ENCODE measurements at places on chromosomes 12 and 14. TPM values are rescaled to one million over a fixed set of nuclear protein-coding genes. Genes with fewer than 3 reads are reported as not detected.

DNA sequence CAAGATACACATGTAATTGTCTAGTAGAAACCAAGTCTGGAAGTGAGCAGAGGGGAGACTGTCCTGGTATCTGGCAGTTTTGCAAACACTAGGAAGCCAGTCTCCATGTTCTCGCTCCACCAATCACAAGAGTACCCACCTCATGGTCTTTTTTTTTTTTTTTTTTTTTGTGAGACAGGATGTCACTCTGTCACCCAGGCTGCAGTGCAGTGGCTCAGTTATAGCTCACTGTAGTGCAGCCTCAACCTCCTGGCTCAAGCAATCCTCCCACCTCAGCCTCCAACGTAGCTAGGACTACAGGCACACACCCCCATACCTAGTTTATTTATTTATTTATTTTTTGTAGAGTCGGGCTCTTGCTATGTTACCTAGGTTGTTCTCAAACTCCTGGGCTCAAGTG is 189.2 kb downstream of the EFCAB11 start:
- no peaks in the 10 kb centered on the region for H3K36me3 ChIP-seq
- no peak overlapping the region for H3K4me3 ChIP-seq
- no peak overlapping the region for H3K27ac ChIP-seq
- H3K27me3 ChIP-seq = no peaks in the 10 kb centered on the region
- DNase-seq = no peak

- no peak overlapping the region for H3K27ac ChIP-seq
- peaks cover 6% of the 10 kb centered on the region for H3K4me1 ChIP-seq
- no peak for DNase-seq
- H3K4me3 ChIP-seq = no peak overlapping the region
- H3K36me3 ChIP-seq = no peaks in the 10 kb centered on the region
- no peaks in the 10 kb centered on the region for H3K27me3 ChIP-seq
Observed at GRCh38 chr12:1907652-1908611, 10.5 kb downstream of the CACNA2D4 start.

DNA sequence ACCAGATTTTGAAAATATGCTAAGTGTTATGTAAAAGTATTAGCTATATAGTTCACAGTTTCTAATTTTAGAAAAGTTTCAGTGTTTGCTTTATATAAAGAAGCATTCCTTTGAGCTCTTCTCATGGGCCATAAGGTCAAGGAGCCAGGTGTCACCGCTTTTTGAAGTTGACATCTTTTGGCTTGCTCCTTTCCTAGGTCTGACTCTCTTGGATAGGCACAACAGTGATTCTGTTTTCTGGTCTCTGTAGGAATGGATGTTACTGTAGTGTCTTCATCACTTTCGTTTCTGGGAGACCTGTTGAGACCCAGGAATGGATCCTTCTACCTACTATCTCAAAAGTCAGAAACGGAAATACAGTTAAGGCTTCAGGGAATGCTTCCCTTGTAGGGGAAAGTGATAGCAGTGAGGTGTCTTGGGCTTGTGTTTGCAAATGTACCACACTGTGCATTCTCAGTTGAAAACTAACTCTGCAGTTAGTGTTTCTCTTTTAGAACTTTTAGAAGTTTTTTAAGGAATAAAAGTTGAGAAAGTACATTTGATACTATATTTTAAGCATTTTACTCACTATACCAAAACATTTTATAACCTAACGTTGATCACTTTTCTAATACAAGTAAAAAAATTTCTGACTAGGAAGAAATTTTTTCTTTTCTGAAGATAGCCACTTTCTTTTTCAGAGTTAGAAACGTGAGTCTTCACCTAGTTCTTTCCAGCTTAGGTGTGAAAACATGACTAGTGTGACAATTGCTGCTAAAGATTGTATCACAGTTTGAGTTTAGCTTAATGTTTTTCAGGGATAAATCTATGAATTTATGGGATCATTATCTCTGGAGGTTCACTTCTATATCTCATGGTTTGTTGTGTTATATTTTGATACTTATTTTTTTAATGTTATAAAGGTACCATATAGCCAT is 20.8 kb downstream of the VRK1 start:
- no peaks in the 10 kb centered on the region for H3K4me1 ChIP-seq
- no peak overlapping the region for H3K27ac ChIP-seq
- no peak for DNase-seq
- no peaks in the 10 kb centered on the region for H3K36me3 ChIP-seq

GRCh38 chr12:51533799-51534198 is 57.2 kb upstream of the SCN8A start:
- DNase-seq = no peak
- H3K4me3 ChIP-seq = no peak overlapping the region
- peaks cover 3% of the 10 kb centered on the region for H3K27me3 ChIP-seq
- no peaks in the 10 kb centered on the region for H3K4me1 ChIP-seq

DNA sequence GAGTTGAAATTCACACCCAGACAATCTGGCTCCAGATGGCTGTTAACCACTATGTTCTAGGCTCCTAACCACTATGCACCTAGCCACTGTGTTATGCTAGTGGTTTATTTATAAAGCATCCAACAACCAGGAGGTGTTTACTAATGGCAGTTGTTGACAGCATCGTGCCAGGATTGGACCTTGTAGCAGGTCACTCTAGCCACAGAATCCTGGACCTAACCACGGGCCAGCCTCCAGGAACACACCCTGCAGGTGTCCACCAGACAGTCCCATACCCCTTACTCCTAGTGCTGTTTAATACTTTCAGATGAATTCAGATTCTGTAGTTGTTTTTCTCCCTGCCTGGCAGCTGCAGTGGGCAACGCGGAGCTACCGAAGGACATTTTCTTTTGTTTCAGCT is 109.4 kb upstream of the MYL2 start:
- no peaks in the 10 kb centered on the region for H3K4me1 ChIP-seq
- no peak for DNase-seq
- H3K36me3 ChIP-seq = no peaks in the 10 kb centered on the region
- H3K27ac ChIP-seq = no peak overlapping the region
- H3K27me3 ChIP-seq = peaks cover 96% of the 10 kb centered on the region
- H3K4me3 ChIP-seq = no peak overlapping the region

DNA sequence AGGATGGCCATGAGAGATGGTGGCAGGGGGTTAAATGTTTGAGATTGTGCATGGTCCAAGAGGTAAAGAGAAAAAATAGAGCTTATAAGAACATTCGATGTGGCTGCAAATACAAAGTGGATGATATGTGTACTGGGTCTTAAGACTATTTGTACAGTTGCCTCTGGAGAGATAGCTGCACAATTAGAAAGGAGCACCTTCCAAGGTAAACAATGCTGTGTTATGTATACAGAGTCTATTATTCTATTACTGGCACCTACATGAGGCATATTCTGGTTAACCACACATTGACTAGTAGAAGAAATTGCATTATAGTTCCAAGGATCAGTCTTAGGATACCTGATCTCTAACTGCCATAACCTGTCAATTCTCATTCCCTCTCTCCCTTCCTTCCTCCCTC is 238.0 kb upstream of the FOXN3 start:
- H3K36me3 ChIP-seq = no peaks in the 10 kb centered on the region
- no peak overlapping the region for H3K27ac ChIP-seq
- H3K27me3 ChIP-seq = no peaks in the 10 kb centered on the region
- DNase-seq = no peak

DNA sequence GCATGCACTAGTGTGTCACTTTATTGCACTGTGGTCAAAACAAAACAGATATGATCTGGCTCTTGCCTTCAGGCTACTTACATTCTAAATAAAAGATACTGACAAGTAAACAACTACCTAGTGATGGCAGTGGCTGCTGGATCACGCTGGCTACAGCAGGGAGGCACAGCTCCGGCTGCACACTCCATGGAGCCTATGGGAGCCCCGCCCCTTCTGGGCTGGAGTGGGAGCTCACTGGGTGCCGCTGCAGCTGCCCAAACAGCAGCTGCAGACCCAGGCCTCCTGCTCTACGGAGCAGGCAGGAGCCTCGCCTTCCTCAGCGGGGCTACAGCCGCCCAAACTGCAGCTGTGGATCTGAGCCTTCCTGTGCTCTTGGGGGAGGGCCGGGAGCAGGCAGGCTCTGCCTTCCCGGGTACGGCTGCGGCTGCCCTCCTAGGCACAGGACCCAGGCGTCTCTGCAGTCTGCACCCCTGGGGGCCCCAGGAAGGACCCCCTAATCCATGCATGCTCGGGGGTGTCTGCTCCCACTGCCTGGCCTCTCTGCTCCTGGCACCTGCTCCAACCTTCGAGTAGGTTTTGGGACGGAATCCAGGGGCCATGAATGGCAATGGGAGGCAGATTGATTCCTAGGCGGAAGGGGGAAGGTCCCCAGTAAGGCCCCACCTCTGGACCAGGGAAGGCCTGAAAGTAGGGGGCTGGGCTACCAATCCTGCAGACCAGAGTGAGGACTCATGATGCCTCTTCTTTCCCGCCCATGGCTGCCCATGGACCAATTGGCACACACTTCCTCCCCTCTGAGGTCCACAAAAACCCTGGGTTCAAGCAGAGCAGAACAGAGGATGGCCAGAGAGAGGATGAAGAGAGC is 253.1 kb downstream of the ANO6 start:
- no peak overlapping the region for H3K4me3 ChIP-seq
- DNase-seq = no peak
- no peak overlapping the region for H3K27ac ChIP-seq
- H3K4me1 ChIP-seq = no peaks in the 10 kb centered on the region
- H3K27me3 ChIP-seq = no peaks in the 10 kb centered on the region

- no peaks in the 10 kb centered on the region for H3K27me3 ChIP-seq
- H3K4me3 ChIP-seq = no peak overlapping the region
- H3K4me1 ChIP-seq = no peaks in the 10 kb centered on the region
- no peak overlapping the region for H3K27ac ChIP-seq
- DNase-seq = no peak
Observed at GRCh38 chr14:99391671-99392070, 89.0 kb downstream of the SETD3 start.

- DNase-seq = peak; percentile 90
- H3K27ac ChIP-seq = peak overlapping the region; percentile 64
- H3K27me3 ChIP-seq = no peaks in the 10 kb centered on the region
- peaks cover 12% of the 10 kb centered on the region for H3K4me1 ChIP-seq
- H3K36me3 ChIP-seq = no peaks in the 10 kb centered on the region
Observed at GRCh38 chr14:104746934-104747481, 5.9 kb upstream of the SIVA1 start.

DNA sequence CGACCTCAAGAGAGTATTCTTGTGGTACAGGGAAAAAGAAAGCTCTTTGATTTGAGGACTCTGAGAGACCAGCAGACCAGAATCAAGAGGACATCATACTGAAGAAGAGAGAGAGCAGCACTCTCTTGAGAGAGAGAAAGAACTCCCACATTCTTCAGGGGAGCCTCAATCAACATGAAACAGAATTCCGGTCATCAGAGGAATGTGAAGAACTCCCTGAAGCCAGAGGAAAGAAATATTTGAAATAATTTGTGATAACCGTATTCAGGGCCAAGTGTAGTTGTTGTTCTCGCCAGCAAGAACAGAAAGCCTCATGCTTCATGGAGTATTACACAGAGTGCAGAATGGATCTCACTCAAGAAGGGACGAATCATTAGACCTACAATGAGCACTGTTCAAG is 363.8 kb upstream of the TMEM132C start:
- no peaks in the 10 kb centered on the region for H3K27me3 ChIP-seq
- no peak for DNase-seq
- H3K36me3 ChIP-seq = no peaks in the 10 kb centered on the region
- H3K27ac ChIP-seq = no peak overlapping the region
- no peak overlapping the region for H3K4me3 ChIP-seq
- H3K4me1 ChIP-seq = peaks cover 11% of the 10 kb centered on the region

GRCh38 chr12:41474001-41474400 is 285.9 kb downstream of the PDZRN4 start:
- DNase-seq = no peak
- no peak overlapping the region for H3K27ac ChIP-seq
- no peaks in the 10 kb centered on the region for H3K27me3 ChIP-seq
- no peaks in the 10 kb centered on the region for H3K36me3 ChIP-seq
- no peaks in the 10 kb centered on the region for H3K4me1 ChIP-seq

DNA sequence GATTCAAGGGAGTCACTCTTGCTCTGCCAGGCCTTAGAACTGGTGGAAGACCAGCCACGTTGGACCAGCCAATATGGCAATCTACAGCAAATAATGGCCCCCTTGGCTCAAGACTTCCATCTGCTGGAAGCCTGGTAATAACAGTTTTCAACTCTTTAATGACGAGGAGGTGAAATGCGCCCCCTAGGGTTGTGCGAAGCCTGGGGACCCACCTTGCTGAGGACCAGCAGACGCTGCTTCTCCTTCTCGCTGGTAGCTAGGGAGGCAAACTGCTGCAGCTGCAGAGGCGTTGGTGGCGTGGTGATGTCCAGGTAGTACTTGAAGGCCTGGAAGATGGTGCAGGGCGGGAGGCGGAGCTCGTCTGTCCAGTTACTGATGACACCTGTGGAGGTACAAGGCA is 41.5 kb upstream of the FBXO21 start:
- H3K27me3 ChIP-seq = no peaks in the 10 kb centered on the region
- H3K4me3 ChIP-seq = no peak overlapping the region
- H3K4me1 ChIP-seq = no peaks in the 10 kb centered on the region
- no peak overlapping the region for H3K27ac ChIP-seq
- no peaks in the 10 kb centered on the region for H3K36me3 ChIP-seq

DNA sequence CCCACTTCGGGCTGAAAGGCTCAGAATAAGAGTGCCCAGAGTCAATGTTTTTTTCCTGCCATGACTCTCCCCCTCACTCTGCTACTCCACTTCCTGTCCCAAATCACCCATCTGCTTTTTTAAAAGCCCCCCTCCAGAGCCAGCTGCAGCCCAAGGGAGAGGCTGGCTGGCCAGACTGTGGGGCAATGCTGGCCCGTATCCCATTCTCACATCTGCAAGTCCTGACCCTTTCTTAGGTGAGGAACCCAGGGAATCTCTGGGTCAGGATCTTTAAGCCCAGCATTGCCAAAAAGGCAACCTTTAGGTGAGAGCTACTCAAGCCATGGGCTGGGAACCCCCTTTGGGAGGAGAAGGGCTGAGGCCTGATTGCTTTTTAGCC is 1.7 kb upstream of the ITGA5 start:
- peaks cover 2% of the 10 kb centered on the region for H3K36me3 ChIP-seq
- H3K27ac ChIP-seq = peak overlapping the region; percentile 99
- no peaks in the 10 kb centered on the region for H3K4me1 ChIP-seq
- H3K4me3 ChIP-seq = peak overlapping the region; percentile 100

- no peak overlapping the region for H3K27ac ChIP-seq
- no peaks in the 10 kb centered on the region for H3K27me3 ChIP-seq
- DNase-seq = no peak
- no peaks in the 10 kb centered on the region for H3K4me1 ChIP-seq
- no peaks in the 10 kb centered on the region for H3K36me3 ChIP-seq
Observed at GRCh38 chr12:32765906-32766305, 10.2 kb upstream of the YARS2 start.

GRCh38 chr14:63899953-63900352 is 47.1 kb downstream of the SYNE2 start:
- H3K36me3 ChIP-seq = no peaks in the 10 kb centered on the region
- no peaks in the 10 kb centered on the region for H3K4me1 ChIP-seq
- DNase-seq = no peak
- H3K27me3 ChIP-seq = no peaks in the 10 kb centered on the region
- H3K27ac ChIP-seq = no peak overlapping the region
- no peak overlapping the region for H3K4me3 ChIP-seq

Gene EXOC3L4
- 0.41 TPM for total RNA-seq

Gene SERPINA12
- total RNA-seq = not detected

Gene ISM2
- total RNA-seq = not detected

Gene ADAMTS20
- total RNA-seq = not detected

Gene PLEKHD1
- total RNA-seq = 0.55 TPM

Measured in sigmoid colon (tissue), 7 donors.